ENCODE measurements at places on chromosomes 4 and X.

DNA sequence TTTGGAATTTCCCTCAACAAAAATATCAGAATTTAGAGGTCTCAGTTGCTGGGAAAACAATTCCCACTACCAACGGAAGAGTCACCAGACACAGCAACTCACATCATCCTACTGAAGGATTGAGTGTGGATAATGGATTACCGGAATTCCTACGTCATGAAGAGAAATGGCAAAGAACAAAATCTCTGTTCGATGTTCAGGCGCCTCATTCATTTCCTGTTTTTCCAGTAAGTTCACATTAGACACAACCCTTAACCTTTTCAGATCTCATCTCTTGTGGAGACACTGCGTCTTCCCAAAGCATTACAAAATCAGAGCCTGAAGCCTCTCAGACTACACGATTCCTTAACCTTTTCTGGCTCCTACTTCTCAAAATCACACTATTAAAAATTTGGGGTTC is 58.5 kb upstream of the CPEB2 start:
- DNase-seq = no peak

GRCh38 chr4:55553441-55554201 is 6.9 kb upstream of the CLOCK start:
- peak; percentile 78 for DNase-seq

DNA sequence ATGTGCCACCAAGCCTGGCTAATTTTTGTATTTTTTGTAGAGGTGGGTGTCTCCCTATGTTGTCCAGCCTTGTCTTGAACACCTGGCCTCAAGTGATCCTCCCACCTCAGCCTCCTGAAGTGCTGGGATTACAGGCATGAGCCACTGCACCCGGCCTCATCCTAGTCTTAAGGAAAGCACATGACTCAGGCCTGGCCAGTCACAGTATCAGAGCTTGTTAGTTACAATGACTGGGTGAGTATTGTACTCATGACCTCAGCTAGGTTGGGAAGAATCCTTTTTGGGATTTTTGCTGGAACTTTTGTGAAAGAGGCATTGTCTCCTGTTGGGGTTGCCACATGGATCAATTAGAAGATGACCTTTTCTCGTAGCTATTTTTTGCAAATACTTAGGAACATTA is 292.8 kb downstream of the RAPGEF2 start:
- no peak for DNase-seq

DNA sequence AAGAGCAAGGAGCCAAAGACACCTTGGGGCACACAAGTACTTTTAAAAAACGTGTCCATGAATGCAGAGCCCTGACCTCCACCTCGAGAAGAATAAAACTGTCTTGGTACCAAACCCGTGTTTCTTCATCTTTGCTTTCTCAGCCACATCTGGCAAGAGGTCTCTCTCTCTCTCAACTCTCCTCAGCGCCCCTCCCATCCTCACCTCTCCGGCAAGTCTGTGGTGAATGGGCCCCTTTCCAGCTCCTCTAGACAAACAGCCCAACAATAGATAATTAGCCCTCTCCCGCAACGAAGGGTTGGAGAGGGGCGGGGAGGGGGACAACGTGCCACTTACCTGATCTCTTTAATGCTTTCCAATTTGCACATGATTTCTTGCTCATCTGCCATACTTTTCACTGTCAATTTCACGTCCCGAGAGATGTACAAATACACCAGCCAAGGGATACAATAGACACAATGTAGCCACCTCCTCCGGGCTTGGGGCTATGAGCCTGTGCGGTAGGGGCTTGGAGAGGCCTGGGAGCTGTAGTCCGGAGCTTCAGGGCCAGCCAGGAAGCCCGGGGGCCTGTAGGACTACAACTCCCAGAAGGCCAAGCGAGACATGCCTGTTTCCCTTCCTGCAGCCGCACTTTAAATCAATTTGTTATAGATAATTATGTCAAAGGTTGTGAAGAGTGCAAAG is at the start of gene ZC4H2:
Gene ZC4H2, minus strand, starts transcription at position 462 of the 684 bp plus-strand sequence. Its CDS starts 73 bp downstream, at position 389.
- DNase-seq = peak; percentile 49

DNA sequence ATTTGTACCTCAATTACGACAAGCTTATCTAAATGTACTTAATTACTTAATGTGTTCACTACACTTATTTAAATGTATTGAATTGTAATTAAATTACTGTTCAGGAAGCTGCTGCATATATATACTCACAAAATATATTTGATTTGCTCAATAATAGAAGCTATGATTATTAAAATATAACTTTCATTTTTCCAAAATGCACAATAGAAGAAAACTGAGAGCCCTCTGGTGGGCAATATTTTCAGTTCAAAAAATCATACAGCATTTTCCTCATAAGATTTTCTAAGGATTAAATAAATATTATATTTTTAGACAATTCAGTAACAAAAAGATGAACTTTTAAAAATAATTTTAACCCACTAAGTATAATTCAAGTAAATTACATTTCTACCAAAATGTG is 217.3 kb downstream of the DKK2 start:
- DNase-seq = no peak

DNA sequence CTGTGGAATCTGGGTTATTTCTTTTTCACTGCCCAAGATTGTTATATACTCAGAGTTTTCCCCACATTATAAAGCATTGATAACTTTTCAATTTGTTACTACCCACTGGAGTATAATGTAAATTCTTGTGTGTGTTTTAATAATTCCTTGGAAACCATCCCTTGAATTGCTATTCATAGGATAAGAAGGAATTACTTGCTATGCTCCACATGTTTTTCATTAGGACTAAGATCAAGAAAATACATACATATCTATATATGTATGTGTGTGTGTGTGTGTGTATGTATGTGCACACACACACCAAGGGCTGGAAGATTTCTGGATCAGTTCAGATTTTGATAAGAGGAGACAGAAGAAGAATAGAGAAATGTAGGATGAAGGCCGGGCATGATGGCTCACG is 206.4 kb upstream of the JADE1 start:
- DNase-seq = no peak

DNA sequence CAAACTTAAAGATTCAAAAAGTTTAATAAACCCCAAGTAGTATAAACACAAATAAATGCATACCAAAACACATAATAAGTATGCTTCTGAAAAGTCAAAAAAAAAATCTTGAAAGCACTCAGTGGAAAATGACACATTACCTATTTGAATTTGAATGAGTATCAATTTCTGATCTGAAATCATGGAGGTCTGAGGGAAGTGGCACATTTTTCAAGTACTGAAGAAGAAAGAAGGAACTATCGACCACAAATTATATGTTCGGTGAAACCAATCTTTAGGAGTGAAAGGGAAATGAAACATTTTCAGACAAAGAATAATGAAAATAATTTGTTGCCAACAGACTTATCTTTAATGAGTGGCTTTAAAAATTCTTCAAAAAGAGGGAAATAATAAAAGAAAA is 12.1 kb upstream of the F9 start:
- no peak for DNase-seq

Data from NCI-H524 treated with DMSO at 0.1 percent for 48 hours (cell line).